ENCODE measurements at places on chromosomes 4 and X.

GRCh38 chrX:129433945-129434344 lies 89.3 kb downstream of the SMARCA1 start:
- no peak for DNase-seq

DNA sequence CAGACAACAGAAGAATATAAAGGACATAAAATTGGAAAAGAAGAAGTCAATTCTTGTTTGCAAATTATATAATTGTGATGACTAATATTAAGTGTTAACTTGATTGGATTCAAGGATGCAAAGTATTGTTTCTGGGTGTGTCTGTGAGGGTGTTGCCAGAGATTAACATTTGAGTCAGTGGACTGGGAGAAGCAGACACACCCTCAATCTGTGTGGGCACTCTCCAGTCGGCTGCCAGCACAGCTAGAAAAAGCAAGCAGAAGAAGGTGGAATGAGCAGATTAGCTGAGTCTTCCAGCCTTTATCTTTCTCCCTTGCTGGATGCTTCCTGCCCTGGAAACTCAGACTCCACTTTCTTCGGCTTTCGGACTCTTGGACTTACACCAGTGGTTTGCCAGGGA lies 51.7 kb downstream of the UBE2NL start:
- DNase-seq: no peak

GRCh38 chr4:52059372-52059771 lies 8.3 kb downstream of the SPATA18 start:
- DNase-seq: no peak

GRCh38 chrX:133435544-133436124 lies 20.3 kb upstream of the GPC4 start:
- no peak for DNase-seq

DNA sequence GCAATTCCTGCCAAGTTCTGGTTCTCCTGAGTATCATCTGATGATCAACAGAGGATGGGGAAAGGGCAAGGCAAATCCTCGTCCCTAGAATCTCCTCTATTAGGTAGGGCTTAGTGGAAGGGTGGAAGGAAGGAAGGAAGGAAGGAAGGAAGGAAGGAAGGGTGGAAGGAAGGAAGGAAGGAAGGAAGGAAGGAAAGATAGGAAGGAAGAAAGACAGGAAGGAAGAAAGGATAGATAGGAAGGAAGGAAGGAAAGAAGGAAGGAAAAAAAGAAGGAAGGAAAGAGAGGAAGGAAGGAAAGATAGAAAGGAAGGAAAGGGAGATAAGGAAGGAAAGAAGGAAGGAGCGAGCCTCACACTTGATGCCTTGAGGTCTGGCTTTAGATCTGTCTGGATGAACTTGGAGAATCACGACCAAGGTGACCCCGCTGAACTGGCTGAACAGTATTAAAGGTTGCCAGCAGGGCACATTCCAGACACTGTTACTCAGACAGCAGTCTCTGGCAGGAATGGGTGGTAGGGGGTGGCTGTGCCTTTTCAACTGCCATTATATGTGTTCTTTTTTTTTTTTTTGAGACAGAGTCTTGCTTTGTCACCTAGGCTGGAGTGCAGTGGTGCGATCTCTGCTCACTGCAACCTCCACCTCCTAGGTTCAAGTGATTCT lies 57.1 kb downstream of the MAP7D2 start:
- DNase-seq: no peak

GRCh38 chrX:45843518-45843917 lies 642.8 kb upstream of the DIPK2B start:
- peak; percentile 29 for DNase-seq

GRCh38 chr4:92234393-92235176 lies 69.2 kb upstream of the GRID2 start:
- DNase-seq: no peak

DNA sequence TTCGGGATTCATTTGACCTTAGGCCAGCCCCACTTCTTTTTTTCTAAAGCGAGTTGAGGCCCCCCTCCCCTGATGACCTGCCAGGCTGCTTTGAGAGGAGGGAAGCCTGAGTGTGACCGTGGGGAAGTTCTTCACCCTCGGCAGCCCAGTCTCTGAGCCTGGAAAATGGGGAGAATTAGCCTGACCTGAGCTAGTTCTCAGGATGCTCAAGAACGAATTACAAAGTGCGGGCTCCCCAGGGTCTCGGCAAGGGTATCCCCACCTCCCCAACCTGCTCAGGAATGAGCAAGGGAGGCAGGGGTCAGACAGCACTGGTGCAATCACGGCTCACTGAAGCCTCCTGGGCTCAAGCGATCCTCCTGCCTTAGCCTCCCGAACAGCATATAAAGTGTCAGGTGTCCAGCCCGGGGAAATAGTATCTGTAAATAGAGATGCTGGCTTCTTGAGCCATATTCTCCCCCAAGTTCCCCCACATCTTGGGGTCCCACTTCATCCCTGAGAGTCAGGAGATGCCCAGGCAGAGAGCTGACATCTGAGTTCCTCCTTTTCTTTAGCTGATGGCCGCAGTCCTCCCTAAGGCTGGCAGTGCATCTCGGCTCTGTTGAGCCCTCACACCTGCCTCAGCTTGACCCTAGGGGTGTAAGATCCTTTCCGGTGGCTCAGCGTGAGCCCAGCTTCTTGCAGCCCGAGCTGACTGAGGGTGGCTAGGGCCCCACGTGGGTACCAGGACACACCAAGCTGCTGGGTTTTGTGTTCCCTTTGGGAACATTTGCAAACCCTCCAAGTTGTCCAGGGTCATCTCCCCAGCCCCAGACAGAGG lies 1.6 kb downstream of the DUSP9 start:
- DNase-seq: no peak

DNA sequence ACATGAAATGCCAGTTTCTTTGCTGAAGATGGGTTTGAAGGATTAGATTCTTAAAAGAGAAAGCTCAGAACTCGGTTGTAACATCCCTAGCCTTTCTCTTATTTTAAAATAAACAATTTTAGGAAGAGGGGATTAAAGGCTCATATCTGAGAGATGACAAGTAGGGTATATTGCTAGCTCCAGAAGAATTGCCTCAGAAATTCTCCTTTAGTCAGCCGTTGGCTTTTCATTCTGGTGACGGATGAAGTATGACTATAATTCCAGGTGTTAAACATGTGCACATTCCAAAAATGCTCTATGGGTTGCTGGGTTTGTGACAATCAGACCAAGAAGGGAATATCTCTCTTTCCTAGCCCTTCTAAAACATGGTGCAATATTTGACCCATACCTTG lies 17.8 kb downstream of the DKK2 start:
- no peak for DNase-seq

DNA sequence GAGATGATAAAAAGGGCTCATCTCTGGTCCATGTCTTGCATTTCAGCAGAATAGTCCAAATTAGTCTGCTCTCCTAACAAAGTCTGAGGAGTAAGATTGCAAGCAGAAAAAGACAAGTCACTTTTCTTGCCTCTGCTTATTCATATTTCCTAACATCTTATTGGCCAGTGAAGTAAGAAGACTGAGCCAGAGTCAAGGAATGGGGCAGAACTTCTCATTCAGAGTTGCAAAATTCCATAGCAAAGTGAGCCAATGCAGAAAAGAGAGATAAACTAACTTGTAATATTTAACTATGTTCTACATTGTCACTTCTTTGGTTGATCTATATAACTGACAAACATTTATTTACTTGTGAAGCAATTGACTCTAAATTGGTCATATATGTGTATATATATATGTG lies 2304.0 kb downstream of the ARAP2 start:
- DNase-seq: no peak

DNA sequence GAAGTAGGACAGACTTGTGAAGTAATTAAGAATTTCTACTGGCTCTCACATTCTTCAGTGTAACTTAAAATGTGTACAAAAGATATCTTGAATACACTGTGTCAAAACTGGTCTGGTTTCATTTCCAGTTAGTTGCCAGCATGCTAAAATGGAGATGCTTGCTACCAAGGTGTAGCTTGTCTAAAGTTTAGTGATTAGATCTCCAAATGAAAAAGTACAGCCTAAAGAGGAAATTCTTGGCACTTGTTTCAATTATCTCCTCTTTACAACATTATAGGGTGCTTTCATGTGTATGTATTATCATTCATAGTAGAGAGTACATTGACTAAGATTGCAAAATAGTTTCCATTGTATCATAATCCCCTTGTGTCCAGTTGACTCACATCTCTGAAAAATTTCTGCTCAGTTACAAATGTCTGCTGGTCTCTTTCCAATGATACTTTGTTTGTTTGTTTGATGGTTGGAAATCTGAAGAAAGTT lies 97.3 kb upstream of the SPRY1 start:
- no peak for DNase-seq

- no peak for DNase-seq
These were observed 680 bp downstream of the MAEA start for GRCh38 chr4:1290165-1290977.

All from CD4-positive, alpha-beta T cell treated with Interleukin-4 for 4 hours (primary cell).